ENCODE measurements at places on chromosomes 6 and 20. TPM values are rescaled to one million over a fixed set of nuclear protein-coding genes. Genes with fewer than 3 reads are reported as not detected.

The ADTRP gene
- total RNA-seq = 0.39 TPM

The BANF2 gene
- total RNA-seq = not detected

The CEP162 gene
- 10.5 TPM for total RNA-seq

The BHLHE23 gene
- total RNA-seq = not detected

The COL9A3 gene
- total RNA-seq = 1.1 TPM

The DNAH8 gene
- total RNA-seq = 0.02 TPM

The SIRPD gene
- total RNA-seq = 0.20 TPM

The PRDM13 gene
- total RNA-seq = not detected

The CNKSR3 gene
- not detected for total RNA-seq

The GMPR gene
- 1.1 TPM for total RNA-seq

The SPATA25 gene
- 0.52 TPM for total RNA-seq

The CNR1 gene
- not detected for total RNA-seq

The NHLRC1 gene
- 0.18 TPM for total RNA-seq

The SPATS1 gene
- total RNA-seq = not detected

The GRM4 gene
- total RNA-seq = not detected

The GSTA3 gene
- not detected for total RNA-seq

The WDR46 gene
- 77.2 TPM for total RNA-seq

The RFX6 gene
- total RNA-seq = not detected

The PLA2G7 gene
- not detected for total RNA-seq

The TCF21 gene
- total RNA-seq = not detected
